HL-60 (cell line): ENCODE measurements at places on chromosomes 4 and X.

GRCh38 chr4:176500894-176501293, 181.1 kb downstream of the SPCS3 start:
- DNase-seq = no peak

DNA sequence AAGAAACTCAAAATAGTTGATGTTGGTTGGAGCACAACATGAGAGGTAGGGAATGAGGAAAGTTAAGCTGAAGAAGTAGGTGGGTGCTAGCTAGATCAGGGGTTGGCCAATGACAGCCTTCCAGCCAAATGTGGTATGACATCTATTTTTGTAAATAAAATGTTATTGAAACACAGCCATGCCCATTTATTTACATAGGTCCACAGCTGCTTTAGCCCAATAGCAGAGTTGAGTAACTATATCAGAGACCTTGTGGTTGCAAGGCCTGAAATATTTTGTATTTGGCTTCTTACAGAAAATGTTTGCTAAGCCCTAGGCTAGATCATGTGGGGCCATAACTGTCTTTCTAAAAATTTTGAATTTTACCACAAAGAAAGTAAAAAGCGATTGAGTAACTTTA, 234.9 kb upstream of the CTSO start:
- DNase-seq = no peak

DNA sequence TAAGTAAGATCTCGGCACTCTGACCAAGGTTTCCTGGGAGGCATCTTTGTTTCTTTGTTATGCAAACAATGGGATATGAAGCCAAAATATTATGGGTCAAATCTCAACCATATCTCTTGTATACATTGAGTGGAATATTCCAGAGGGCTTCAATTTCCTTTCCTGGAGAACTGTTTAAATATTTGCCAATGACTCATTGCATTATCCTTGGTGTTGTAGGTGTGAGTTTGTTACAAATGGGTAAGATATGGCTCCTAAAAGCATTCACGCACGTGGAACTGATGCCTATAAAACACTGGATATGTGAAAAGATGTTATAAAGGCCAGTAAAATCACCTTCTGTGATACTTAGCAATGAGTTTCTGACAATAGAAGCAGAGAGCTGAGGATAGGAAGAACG, 150.5 kb upstream of the WDR1 start:
- no peak for DNase-seq

DNA sequence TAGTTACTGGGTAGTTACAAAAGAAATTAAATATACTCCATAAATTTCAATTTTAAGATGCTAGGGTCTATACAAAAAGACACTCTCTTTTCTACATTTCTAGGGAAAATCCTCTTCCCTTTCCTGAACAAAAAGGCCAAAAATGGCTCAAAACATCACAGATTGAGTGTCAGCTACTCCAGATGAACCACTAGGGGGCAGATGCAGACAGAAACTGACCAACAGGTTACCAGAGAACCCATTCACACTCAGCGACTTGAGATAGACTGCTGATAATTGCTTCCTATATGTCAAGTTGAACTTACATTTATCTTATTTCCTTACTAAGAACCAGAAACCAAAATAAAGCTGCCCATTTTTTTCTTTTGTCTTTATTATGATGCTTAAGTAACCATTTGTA, 83.4 kb upstream of the MID1IP1 start:
- DNase-seq = peak; percentile 19

DNA sequence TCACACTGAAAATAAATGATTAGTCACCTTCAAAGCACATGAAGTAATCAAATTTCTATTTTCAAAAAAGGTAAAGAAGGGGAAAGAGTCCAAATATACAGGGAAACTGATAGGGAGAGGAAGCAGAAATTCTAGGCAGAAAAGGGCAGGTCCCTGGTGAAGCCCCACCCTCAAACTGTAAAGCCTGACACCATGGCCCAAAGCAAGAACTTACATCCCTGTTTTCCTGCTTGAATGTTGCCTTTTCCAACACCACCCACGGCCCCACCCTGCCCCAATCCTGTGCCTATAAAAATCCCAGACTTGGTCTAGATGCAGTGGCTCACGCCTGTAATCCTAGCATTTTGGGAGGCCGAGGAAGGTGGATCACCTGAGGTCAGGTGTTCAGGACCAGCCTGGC, 361.8 kb downstream of the PPP3CA start:
- DNase-seq = no peak

GRCh38 chrX:30308263-30309138, 689 bp downstream of the NR0B1 start:
- DNase-seq = peak; percentile 13

GRCh38 chr4:12421364-12421763, 992.7 kb upstream of the HS3ST1 start:
- no peak for DNase-seq

DNA sequence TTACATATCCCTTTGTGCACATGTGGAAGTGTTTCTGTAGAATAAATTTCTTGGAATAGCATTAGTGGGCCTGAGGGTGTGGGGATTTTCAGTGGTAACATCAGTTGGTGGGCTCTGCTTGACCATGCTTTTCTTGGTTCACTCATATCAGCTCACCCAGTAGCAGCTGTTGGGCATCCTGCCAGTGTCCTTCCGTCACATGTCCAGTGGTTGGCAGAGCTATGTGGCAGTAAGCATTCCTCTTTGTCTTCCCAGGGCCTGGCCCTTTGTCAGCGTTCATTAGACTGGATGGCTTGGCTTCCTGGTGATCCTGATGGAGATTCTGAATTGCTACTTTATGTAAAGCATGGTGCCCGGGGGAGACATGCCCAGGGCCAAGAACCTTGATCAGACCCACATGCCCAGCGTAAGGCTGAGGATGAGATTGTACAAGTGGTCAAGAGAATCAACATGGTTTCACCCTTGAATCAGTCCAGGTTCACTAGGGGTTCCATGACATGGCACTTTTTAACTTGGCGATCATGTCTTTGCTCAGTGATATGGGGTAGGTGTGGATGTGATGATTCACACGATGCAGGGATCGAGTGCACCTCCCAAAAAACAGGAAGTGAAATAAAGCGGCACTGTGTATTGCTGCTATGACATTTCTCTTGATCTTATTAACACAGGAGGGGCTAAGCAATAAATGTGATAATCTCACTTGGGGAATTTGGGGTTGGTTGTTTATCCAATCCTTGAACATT, 72.1 kb upstream of the IGFBP7 start:
- DNase-seq = no peak

- no peak for DNase-seq
Observed at GRCh38 chr4:178448372-178449035, 1006.3 kb upstream of the AGA start.

DNA sequence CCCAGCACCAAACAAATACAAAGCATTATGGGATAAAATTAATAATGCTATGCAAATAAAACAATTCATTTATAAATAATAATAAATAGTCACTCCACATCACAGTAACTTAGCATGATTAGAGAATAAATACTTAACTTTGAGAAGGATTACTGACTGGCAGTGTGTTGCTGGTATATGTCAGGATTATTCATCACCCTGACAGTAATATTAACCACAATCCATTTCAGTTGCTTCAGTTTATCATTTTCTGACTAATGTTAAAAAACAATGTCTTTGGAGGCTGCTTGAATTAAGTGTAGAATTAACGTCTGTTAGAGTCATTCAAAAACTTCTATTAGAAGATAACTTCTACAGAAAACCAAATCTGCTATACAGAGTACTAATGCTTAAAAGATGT, 124.1 kb upstream of the MAB21L2 start:
- DNase-seq = no peak
